ENCODE measurements at places on chromosomes 16 and 17. TPM values are rescaled to one million over a fixed set of nuclear protein-coding genes. Genes with fewer than 3 reads are reported as not detected.

The ST6GALNAC2 gene
- 0.58 TPM for total RNA-seq

The TK2 gene
- total RNA-seq: 18.3 TPM

The TBC1D28 gene
- not detected for total RNA-seq

The KRT24 gene
- total RNA-seq: not detected

The PRR15L gene
- 3.1 TPM for total RNA-seq

The CRHR1 gene
- 0.09 TPM for total RNA-seq

The MYH8 gene
- not detected for total RNA-seq

The TBC1D3C gene
- not detected for total RNA-seq

The ROGDI gene
- 14.4 TPM for total RNA-seq

All from A549 treated with Hydrocortisone at 1 μM for 4 hours (cell line).